ENCODE measurements at places on chromosomes 5 and 9.
A peak's percentile ranks its signal among the peaks of the same experiment; 100 is the strongest.

DNA sequence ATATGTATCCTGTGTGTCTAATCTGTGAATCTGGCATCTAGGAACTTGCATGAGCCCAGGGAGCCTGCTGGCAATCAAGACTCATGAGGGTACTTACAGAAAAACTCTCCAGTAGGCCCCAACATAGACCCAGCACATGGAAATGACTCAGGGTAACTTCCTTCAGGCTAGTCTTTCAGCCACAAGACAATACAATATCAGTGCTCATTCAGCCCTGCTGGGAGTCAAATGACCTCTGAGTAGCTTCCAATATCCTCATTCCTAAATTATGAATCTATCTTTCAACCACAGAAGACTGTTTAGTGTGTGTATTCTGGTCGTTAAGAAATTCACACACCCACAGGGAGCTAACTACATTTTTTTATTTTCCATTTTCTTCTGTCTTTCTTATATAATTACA lies 1273.0 kb downstream of the EFNA5 start:
- no peak for DNase-seq

DNA sequence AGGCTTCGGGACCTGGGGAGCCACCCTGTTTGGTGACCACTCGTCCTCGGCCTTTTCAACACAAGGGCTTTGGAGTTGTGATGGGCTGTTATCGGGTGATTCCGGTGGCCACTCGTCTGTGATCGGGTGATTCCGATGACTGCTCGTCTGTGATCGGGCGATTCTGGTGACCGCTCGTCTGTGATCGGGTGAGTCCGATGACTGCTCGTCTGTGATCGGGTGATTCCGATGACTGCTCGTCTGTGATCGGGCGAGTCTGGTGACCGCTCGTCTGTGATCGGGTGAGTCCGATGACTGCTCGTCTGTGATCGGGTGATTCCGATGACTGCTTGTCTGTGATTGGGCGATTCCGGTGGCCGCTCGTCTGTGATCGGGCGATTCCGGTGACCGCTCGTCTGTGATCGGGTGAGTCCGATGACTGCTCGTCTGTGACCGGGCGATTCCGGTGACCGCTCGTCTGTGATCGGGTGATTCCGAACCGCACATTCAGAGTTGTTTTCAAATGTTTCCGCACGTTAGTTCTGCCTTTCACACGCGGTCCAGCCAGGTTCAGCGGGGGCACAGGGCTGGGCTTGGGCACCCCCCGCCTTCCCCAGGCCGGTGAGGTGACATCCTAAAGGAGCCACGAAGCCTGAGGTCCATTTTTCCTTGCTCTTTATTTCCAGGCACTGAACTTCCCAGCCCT lies 30.3 kb downstream of the TPPP start:
- DNase-seq: no peak

GRCh38 chr5:144183254-144183889 lies 12.7 kb downstream of the KCTD16 start:
- DNase-seq: peak; percentile 32

GRCh38 chr5:172910828-172911627 lies 48.2 kb upstream of the RPL26L1 start:
- DNase-seq: no peak

- DNase-seq: no peak
These were observed 32.0 kb upstream of the DMRT2 start for GRCh38 chr9:1018121-1018520.

DNA sequence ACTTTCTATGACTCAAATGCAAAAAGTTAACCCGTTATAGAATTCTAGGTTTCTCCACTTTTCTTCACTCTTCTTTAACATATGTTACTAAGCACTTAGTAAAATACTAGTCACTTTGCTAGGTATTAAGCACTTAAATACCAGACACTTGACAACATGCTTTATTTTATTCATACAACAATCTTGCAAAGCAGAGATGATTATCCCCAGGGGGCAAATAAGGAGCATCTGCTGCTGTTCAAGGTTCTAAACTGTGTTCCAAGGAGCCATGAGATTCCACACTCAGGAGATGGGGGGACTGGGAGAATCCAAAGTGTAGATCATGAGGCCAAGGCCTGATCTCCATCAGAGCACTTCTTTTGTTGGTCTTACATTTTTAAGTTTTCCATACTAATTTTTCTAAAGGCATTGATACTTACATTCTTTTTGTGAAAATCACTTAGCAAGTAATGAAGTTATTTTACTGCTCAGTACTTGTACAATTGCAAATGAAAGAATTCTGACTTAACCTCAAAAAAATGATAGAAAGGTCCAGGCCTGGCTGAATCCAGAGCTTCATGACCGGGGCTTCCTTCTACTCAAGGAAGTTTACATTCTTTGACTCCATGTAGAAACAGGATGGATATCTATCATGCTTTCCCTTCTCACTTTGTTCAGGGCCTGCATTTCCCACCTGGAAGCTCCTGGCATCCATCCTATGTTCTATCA lies 504.4 kb upstream of the WWC1 start:
- DNase-seq: no peak

- no peak for DNase-seq
These were observed 831.1 kb downstream of the NR2F1-AS1 start for GRCh38 chr5:92749943-92750342.

DNA sequence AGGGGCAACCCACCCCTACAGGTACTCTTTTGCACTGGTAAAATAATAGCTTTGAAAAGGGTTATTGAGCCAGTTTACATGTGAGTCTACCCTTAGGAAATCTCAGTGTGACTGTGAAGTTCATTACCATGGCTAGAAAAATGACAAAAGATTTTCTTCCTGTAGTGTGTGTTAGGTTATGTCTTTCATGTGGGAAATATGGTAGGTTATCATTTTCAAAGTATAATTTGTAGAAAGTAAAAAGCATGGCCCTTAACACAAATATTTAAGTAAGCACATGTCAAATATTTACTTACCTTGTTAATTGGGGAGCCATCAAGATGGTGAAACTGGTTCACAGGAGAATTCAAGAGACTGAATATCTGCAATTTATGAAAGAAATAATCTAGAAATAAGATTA lies 37.3 kb upstream of the PLPP1 start:
- DNase-seq: no peak

DNA sequence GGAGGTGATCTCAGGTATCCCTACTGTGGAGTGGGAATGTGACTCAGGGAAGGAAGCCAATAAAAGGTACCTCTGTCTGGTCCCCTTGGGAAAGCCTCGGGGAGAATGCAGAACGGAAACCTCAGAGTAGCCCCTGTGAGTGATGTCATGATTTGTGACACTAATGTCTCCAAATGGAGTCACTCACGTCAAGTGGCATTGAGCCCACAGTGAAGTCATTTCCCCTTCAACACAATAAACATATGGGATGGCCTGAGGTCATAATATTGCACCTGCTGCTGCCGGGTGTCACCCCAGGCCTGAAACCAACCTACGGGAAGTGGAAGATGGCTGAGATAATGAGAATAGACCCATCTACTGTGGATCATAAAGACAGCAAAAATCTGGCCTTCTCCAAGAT lies 75.9 kb upstream of the GOLM1 start:
- DNase-seq: no peak

DNA sequence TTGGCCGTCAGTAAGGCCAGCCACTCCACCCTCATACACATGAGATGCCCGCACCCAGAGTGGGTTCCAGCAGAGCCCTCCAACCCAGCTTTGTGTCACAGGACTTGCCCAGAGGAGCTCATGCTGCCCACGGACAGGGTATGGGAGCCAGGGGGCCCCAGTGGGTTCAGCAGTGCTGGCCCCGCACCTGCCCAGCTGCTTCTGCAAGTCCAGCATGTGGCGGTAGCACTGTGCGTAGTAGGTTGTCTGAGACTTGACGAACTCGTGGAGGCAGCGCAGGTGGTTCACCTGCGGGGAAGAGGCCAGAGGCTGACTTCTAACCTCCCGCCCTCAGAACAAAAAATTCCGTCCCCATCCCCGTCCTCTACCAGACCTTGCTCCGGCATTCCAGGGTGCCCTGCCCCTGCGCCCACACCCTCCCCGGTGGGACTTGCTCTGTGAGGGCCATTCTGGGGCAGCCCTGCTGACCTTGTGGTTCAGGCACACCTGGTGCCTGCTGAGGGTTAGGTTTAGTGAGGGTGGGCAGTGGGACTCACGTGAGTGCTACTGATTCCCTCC lies 18.5 kb downstream of the SH3GLB2 start:
- DNase-seq: no peak

DNA sequence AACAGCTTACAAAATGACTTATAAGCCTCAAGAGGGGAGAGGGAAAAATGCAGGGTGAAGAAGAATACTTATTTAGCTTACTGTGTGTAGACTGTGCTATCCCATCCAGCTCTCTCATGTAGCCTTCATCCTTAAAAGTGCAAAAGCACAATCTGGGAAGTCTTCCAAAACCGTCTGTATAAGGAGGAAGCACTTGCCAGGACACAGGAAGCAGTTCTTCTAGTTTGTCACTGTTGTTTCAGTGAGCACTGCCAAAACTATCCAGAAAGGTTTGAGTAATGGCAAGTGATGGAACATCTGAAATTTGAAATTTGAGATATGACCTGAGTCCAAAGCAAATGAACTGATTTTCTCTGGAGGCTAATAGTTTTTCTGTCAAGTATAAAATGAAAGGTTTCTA lies 140.8 kb upstream of the ISL1 start:
- DNase-seq: no peak

DNA sequence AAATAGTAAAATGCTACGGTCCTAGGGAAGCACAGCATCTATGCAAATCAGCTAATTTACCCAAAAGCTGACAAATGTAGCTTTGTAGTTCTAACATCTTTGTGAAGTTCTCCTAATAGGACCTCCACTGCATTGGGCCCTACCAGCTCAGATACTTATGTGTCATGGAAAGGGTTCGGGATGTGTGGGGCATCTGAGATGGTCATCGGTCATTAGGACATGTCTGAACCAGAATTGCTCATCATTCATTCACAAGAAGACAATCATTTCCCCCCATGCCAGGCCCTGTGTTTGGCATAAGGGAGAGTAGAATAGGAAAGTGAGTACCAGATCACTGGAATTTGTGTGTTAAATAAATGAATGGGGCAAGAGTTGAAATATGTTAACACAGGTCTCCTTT lies 35.7 kb downstream of the PWWP2A start:
- no peak for DNase-seq

GRCh38 chr5:149635394-149635793 lies 54.1 kb downstream of the ARHGEF37 start:
- DNase-seq: no peak

GRCh38 chr9:37180138-37180537 lies 59.8 kb downstream of the ZCCHC7 start:
- DNase-seq: no peak

DNA sequence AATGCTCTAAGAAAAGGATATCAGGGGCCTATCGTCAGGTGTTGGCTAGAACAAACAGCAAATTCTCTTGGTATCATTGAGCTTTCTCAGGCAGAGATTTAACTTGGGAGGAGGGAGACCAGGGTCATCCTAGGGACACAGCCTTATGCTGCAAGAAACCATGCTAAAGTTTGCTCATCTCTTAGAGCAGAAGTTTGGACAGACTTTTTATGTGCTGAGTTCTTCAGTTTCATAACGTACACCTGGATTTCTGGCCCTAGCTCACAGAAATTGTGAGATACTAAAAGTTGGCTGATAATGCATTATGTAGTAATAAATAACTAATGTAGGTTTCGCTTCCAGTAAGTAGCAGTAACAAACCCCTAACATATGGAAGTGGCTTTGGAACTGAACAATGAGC lies 1359.8 kb upstream of the CDH9 start:
- DNase-seq: no peak

DNA sequence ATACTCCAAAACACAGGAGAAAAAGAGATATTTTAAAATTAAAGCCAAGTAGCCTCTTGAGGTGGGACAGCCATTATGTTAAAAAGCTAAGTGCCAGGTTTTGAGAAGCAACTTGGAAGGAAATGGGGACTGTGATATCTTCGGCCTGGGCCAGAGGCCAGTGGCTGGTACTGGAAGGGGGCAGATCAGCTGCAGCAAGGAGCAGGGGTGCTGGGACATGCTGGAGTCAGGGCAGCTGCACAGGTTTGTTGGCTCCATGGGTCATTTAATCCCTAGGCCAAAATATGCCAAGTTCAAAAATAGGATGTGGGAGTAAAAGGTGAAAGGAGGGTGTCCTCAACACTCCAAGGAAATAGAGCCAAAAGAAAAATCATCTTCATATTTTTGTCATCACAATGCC lies 30.0 kb downstream of the ADRB2 start:
- no peak for DNase-seq
